ENCODE measurements at places on chromosomes 6 and 20. TPM values are rescaled to one million over a fixed set of nuclear protein-coding genes. Genes with fewer than 3 reads are reported as not detected.

LRRN4 gene
- 16.8 TPM for polyA plus RNA-seq

SLC17A3 gene
- polyA plus RNA-seq: 0.74 TPM

CLVS2 gene
- polyA plus RNA-seq: 0.28 TPM

DTNBP1 gene
- 22.2 TPM for polyA plus RNA-seq

MUCL3 gene
- polyA plus RNA-seq: 0.18 TPM

IL20RA gene
- 1.1 TPM for polyA plus RNA-seq

SOX18 gene
- 12.1 TPM for polyA plus RNA-seq

POLR3F gene
- polyA plus RNA-seq: 17.3 TPM

TSPO2 gene
- polyA plus RNA-seq: 0.82 TPM

TRIM40 gene
- 0.23 TPM for polyA plus RNA-seq

PPP1R14C gene
- 30.5 TPM for polyA plus RNA-seq

OLIG3 gene
- not detected for polyA plus RNA-seq

TRIM38 gene
- polyA plus RNA-seq: 14.8 TPM

SLC17A9 gene
- 2.6 TPM for polyA plus RNA-seq

WFDC10B gene
- not detected for polyA plus RNA-seq

ADGRB3 gene
- 3.3 TPM for polyA plus RNA-seq

BPIFA1 gene
- not detected for polyA plus RNA-seq

LINC00237 gene
- not detected for polyA plus RNA-seq

COL21A1 gene
- 121 TPM for polyA plus RNA-seq

CCN2 gene
- 237 TPM for polyA plus RNA-seq

RGS17 gene
- polyA plus RNA-seq: 2.4 TPM
